LoVo (cell line): ENCODE measurements at places on chromosomes 6 and 20.

DNA sequence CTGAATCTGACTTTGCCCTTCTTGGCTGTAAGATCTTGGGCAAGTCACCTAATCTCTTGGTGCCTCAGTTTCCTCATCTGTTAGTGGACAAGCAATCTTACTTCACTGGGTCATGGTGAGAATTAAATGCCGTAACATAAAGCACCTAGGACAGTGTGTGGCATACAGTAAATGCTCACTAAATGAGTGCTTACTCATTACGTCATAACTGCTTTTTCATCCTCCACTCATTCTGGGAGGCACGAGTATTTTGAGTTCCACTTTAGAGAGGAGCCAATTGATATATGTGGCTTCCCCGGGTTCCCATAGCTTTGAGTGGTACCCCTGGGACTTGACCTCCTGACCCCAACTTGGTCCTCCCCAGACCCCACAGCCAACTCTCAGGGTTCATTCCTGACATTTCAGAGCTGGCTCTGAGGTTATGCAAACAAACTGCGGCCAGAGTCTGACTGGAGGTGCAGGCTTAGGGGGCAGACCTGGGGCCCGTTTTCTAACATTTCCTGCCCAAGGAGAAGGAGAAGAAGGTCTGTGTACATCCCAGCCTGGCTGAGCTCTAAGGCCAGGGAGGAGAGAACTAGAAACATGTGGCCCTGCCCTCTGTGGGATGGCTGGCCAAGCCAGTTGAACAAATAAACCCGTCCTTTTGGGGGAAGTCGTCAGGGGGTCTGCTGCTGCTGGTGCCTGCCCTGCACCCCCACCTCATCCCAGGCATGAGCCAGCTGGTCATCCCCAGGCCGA, 5.8 kb downstream of the ANGPT4 start:
- no peak for DNase-seq

DNA sequence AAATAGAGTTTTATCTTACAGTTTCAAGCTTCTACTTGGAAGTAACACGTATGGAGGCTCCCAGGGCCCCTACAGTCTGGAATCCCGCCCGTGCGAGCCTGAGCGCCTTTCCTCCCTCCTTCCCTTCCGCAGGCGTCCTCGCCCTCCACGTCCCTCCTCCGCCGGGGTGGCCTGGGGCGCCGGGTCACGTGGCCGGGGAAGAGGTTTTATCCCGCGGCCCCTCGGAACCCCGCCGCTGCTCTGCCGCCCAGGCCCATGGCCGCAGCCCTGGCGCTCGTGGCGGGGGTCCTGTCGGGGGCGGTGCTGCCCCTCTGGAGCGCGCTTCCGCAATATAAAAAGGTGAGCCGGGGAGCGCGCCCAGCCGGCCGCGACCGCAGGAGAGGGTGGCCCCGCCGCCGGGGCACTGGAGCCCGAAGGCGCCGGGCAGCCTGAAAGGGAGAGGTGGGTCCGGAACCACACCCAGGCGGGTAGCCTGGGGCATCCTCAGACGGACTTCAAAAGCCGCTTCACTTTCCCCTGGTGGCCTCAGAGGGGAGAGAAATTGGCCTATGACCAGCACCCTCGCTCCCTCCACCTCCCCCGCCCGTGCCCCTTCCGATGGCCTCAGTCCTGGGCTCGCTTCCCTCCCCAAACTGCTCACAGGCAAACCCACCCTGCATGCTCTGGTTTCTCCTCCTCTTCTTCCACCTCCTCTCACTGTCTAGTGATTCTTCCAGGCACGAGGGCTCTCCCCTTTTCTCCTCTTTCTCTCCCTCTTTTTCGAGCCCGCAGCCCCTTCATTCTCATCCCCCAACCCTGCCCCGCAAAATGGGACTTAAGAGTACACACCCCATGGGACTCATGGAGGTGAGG, at the start of gene CLPSL2:
Gene CLPSL2, plus strand, starts transcription at position 235 of the 852 bp plus-strand sequence. Its CDS starts 21 bp downstream, at position 256.
- peak; percentile 36 for DNase-seq

DNA sequence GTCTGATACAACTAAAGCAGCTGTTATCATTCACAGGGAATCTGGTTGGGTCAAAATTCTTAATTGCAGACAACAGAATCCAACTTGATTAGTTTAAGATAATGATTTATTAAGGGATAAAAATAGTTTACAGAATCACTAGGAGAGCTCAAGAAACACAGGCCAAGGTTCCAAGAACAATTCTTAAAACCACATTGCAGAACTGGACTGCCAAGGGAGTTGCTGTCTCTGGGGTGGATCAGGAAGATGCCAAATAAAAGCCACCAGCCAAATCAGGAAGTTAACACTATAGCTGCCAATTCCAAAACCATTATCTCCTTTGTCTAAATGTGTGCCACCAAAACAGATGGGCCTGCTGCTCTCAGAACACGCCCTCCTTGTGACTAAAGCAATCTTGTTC, 53.7 kb downstream of the NUDT3 start:
- no peak for DNase-seq

DNA sequence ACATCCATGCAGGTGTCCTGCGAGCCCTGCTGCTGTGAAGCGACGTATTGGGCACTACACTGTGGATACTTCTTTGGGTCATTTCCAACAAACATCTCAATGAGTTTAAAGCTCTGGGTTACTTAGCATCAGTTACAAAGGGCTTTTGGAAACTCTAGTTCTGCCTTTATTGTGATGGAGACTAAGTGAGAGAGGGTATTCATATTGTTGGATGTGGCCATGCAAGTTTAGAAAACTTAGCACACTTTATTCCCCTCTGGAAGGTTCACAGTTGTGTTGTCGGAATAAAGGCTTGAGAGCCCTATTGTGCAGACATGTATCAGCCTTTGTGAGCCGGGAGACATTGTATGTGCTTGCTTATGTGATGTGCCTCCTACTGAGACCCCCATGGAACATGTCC, 22.1 kb downstream of the DUSP22 start:
- no peak for DNase-seq

DNA sequence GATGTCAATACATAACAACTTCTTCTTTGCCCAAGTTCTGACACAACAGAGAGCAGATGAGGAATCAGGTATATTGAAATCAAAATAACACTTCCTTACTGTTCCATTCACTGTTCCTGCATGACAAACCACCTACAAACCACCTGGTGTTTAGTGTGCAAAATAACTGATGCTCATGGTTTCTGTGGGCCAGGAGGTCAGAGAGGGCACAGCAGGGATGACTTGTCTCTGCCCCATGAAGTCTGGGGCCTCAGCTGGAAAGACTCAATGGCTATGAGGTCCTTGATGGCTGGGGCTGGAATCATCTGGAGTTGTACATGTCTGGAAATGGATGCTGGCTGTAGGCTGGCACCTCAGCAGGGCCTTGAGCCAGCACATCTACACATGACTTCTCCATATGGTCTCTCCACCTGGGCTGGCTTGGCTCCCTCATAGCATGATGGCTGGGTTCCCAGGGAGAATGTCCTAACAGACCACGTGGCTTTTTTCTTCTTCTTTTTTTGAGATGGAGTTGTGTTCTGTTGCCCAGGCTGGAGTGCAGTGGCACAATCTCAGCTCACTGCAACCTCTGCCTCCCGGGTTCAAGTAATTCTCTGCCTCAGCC, 7.4 kb upstream of the COX4I2 start:
- no peak for DNase-seq
